ENCODE measurements at places on chromosomes 3 and 15. TPM values are rescaled to one million over a fixed set of nuclear protein-coding genes. Genes with fewer than 3 reads are reported as not detected.

DNA sequence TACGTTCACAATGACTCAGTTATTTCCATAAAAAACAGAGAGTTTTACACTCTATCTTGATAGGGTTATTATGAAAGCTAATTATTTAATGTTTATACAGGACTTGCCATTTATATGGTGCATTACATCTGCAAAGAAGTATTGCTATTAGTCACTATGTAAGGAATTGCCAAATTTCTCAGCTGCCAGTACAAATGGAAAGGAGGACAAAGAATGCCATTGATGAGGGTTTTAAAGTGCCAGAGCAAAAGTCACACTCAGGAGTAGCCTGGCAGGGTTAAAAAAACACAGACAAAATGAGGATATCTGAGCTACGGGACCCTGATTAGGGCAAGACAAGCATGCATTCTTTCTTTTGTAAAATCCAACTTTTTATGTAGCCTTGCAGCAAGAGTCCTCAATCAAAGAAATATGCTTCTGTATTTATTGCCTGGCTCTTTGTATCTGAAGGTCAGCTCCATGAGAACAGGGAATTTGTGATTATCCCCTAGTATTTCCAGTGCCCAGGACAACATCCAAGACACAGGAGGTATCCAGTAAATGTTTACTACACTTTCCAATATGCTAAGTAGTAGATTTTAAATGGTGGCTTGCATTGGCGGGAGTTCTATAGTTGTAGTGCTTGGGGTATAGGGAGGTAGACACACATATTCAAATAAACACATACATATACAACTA, 1013.6 kb downstream of the ROBO1 start:
- no peak overlapping the region for H3K27ac ChIP-seq
- H3K27me3 ChIP-seq, result no peaks in the 10 kb centered on the region
- DNase-seq, result no peak

GRCh38 chr15:64813075-64813474, 12.4 kb downstream of the PIF1 start:
- no peak overlapping the region for H3K27ac ChIP-seq
- no peak for DNase-seq
- no peak overlapping the region for H3K4me3 ChIP-seq
- H3K4me1 ChIP-seq, result 0 out of 2 replicates have a peak, but pooled peaks cover 4% of the 10 kb centered on the region
- no peaks in the 10 kb centered on the region for H3K27me3 ChIP-seq
- peaks cover 25% of the 10 kb centered on the region for H3K36me3 ChIP-seq

Gene ZNF662
- total RNA-seq, result not detected

GRCh38 chr3:190326930-190327329, 4.7 kb upstream of the CLDN1 start:
- H3K36me3 ChIP-seq, result no peaks in the 10 kb centered on the region
- H3K4me3 ChIP-seq, result no peak overlapping the region
- peaks cover 26% of the 10 kb centered on the region for H3K4me1 ChIP-seq
- H3K27ac ChIP-seq, result no peak overlapping the region
- no peaks in the 10 kb centered on the region for H3K27me3 ChIP-seq

DNA sequence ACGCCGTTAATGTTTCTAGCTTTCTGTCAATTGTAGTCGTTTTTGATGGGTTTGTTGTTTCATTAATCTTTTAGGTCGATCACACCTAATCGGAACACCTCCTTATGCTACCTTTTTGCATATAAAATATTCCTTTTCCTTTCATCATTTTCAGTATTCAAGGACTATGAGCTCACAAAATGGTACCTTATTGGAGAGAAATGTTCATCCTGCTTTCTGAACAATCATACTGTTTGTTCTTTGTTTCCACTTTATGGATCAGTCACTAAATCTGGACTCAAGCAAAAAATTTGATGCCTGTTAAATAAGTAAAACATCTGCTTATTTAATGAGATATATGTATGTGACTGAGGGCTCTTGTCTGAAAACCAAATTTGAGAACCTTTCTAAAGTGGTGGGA, 1.1 kb downstream of the KIF15 start:
- peaks cover 53% of the 10 kb centered on the region for H3K36me3 ChIP-seq
- peak overlapping the region; percentile 69 for H3K4me3 ChIP-seq
- no peaks in the 10 kb centered on the region for H3K27me3 ChIP-seq
- DNase-seq, result no peak

Gene B3GNT5
- 0.66 TPM for total RNA-seq

DNA sequence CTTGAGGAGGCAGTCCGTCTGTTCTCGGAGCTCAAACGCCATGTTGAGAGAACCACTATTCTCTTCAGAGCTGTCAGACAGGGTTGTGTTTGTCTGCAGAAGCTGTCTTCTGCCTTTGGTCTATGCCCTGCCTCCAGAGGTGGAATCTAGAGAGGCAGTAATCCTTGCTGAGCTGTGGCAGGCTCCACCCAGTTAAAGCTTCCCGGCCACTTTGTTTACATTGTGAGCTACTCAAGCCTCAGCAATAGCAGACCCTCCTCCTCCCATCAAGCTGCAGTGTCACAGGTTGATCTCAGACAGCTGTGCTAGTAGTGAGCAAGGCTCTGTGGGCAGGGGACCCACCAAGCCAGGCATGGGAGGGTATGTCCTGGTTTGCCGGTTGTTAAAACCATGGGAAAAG, 8.9 kb downstream of the OR5AC2 start:
- no peaks in the 10 kb centered on the region for H3K4me1 ChIP-seq
- H3K4me3 ChIP-seq, result no peak overlapping the region
- DNase-seq, result no peak

Gene PROK2
- not detected for total RNA-seq

Gene BCL2A1
- not detected for total RNA-seq

DNA sequence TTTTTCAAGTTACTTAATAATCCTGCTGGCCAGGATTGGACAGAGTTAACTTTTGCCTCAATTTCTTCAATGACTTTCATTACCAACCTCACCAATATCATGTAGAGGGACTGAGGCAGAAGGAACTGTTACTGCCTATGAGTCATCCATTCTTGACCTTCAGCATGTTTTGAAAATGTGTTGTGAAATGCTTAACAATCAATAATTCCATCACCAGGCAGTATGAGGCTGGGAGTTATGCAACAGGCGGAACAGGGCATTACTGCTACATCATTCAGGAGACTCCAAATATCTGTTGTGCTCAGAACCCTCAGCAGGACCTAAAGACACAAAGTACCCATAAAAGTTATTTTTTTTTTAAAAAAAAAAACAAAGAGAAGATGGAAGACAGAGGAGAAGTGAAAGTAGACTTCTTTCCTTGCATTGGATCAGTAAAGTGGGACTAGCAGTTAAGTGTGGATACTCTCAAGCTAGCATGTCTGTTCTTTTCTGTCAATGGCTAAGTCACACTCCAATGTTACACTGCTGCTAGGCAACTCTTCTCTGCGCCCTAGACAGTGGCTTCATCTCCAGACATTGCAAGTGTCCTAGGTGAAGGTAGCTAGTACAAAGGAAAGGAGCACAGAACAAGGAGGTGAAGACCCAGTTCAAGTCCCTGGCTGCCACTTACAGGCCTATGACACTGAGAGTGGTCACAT, 184.9 kb upstream of the LPP start:
- DNase-seq, result no peak
- H3K4me3 ChIP-seq, result no peak overlapping the region
- H3K4me1 ChIP-seq, result peaks cover 9% of the 10 kb centered on the region
- H3K27me3 ChIP-seq, result no peaks in the 10 kb centered on the region

DNA sequence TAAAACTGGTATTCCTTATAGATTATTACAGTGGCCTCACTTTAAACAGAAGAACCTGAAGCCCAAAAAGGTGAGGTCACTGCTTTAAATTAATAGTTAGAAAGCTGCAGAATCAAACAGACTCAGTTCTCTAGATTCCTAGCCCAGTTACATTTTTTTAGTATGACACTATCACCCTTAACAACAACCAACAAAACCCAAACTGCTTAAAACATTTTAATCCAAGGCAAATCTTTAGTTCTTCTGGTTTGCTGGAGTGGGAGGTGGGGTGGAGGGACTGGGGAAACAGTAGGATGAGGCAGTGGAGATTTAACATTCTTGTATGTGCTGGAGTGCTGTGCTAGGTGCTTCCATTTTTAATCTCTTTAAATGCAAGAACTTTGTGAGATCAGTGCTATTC, 631.6 kb upstream of the KCNMB2 start:
- DNase-seq, result peak; percentile 37
- H3K36me3 ChIP-seq, result no peaks in the 10 kb centered on the region
- H3K4me3 ChIP-seq, result no peak overlapping the region
- peaks cover 33% of the 10 kb centered on the region for H3K4me1 ChIP-seq
- H3K27ac ChIP-seq, result peak overlapping the region; percentile 85

DNA sequence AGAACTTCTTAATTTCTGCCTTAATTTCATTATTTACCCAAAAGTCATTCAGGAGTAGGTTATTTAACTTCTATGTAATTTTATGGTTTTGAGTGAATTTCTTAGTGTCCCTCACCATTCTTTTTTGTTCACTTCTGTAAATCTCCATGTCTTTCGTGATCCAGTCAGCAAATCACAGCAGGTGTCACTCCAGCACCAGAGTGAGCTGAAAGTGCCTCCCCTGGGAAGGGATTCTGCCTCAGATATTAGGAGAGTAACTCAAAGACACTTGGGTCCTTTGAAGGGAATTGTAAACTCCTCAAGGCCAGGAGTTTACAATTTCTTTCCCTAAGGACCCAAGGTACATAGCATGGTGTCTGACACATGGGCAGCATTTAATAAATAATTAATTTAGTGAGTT, 207.6 kb upstream of the AZI2 start:
- no peak for DNase-seq
- H3K4me1 ChIP-seq, result no peaks in the 10 kb centered on the region
- no peak overlapping the region for H3K4me3 ChIP-seq
- no peaks in the 10 kb centered on the region for H3K27me3 ChIP-seq
